Cardiac muscle cell (in vitro differentiated cells and primary cell): ENCODE measurements at places on chromosomes 11 and 22. TPM values are rescaled to one million over a fixed set of nuclear protein-coding genes. Genes with fewer than 3 reads are reported as not detected.

Gene IGHMBP2
- polyA plus RNA-seq, result 20.9 and 22.1 TPM in 2 replicates

Gene TBX10
- polyA plus RNA-seq, result 1.1 and 1.2 TPM in 2 replicates

Gene MUC6
- polyA plus RNA-seq, result not detected in 2 replicates

Gene PKDREJ
- polyA plus RNA-seq, result 0.04 TPM in 1 of 2 replicates, not detected in the other

Gene SLC22A25
- polyA plus RNA-seq, result 0.14 and 0.16 TPM in 2 replicates

Gene RANGAP1
- 43.3 and 78.4 TPM in 2 replicates for polyA plus RNA-seq

Gene RFPL1
- polyA plus RNA-seq, result 0.32 TPM in 1 of 2 replicates, not detected in the other
